ENCODE measurements at places on chromosomes 16 and 17.
A peak's percentile ranks its signal among the peaks of the same experiment; 100 is the strongest.

DNA sequence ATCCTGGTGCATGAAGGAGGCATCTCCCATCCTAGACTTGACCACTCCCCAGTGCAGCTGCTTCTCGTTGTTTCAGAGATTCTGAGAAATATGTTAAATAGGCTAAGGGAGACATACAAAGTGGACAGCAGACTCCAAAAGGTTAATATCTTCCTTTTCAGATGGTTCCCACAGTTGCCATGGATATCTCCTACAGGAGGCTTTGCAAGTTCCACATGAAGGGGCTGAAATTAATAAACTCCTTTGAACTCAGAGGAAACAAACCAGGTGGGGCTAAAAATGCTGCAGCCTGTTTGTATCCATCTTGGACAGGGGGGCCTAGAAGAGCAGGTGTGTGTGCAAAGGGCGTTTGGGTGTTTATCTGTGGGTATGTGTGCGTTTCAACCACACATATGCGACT, 257.4 kb upstream of the XYLT1 start:
- DNase-seq, result no peak

GRCh38 chr16:75340741-75341491, 89.5 kb upstream of the BCAR1 start:
- DNase-seq, result peak; percentile 72

DNA sequence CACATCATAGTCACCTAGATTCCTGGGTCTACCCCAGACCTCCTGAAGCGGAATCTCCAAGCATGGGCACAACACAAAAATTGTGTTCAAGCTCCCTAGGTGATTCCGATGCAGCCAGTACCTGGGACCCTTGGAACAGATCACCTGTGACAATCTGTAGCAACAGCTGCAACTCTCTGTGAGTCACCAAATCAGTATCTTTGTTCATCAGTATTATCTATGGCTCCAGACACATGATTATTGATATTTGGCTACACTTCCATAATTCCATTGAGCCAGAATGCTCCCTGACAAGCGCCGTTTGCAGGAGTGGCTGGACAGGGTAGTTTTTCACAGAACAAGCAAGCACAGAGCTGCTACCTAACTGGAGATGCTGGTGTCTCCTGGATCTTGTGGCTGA, 16.2 kb downstream of the SLC6A4 start:
- no peak for DNase-seq

GRCh38 chr16:4745274-4745569, 10.9 kb downstream of the DNAAF8 start:
- no peak for DNase-seq

GRCh38 chr16:70395345-70395901, 43.5 kb downstream of the ST3GAL2 start:
- DNase-seq, result peak; percentile 16

- DNase-seq, result no peak
These were observed 65.8 kb downstream of the RMI2 start for GRCh38 chr16:11411059-11411550.

DNA sequence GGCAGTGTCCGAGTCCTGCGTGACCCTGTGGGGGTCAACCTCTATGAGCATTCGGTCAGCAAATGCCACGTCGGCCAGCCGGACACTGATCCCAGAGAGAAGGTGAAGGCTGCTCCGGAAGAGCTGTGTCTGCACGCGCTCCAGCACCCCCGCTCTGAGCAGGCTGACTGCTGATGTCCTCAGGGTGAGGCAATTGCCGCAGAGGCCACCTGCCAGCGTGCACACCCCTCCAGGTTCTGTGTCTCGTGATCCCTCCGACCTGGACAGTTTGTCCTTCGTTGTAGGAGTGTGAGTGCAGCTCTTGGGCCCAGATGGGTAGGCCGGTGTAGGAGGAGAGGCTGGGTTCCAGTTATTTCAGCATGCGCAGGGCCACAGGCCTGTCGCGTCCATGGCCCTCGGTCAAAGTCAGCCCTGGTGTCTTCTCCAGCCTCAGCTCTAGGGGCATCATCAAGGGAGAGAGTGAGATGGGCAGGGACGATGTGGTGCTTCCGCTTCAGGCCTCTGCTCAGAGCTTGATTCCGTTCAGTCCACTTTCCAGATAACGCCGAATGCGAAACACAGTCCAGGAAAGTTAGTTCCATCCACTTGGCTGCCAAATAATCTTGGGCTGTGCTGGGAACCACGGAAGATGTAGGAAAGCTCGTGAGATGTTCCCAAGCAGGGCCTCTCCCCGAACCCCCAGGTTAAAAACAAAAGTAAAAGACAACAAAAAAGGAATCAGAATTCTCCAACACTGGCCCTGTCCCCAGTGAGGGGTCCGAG, 15.1 kb upstream of the NCBP3 start:
- DNase-seq, result no peak

DNA sequence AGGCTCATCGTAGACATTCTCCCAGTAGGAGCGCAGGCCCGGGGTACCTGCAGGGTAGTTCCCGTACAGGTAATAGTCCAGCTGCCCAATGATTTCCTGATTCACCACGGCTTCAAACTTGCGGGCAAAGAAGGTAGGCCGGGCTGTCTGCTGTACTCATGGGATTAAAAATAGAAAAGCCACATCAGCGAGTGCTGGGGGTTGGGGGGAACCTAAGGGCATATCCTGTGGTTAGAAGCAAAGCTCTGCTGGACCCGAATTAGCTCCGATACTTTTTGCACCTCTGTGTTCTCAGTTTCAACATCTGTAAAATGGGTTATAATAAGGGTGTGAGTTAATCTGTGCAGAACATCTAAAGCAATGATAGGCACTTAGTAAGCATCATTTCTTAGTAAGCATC, 336.2 kb downstream of the XYLT1 start:
- no peak for DNase-seq

GRCh38 chr17:30228011-30228410, 7.5 kb downstream of the SLC6A4 start:
- DNase-seq, result no peak

DNA sequence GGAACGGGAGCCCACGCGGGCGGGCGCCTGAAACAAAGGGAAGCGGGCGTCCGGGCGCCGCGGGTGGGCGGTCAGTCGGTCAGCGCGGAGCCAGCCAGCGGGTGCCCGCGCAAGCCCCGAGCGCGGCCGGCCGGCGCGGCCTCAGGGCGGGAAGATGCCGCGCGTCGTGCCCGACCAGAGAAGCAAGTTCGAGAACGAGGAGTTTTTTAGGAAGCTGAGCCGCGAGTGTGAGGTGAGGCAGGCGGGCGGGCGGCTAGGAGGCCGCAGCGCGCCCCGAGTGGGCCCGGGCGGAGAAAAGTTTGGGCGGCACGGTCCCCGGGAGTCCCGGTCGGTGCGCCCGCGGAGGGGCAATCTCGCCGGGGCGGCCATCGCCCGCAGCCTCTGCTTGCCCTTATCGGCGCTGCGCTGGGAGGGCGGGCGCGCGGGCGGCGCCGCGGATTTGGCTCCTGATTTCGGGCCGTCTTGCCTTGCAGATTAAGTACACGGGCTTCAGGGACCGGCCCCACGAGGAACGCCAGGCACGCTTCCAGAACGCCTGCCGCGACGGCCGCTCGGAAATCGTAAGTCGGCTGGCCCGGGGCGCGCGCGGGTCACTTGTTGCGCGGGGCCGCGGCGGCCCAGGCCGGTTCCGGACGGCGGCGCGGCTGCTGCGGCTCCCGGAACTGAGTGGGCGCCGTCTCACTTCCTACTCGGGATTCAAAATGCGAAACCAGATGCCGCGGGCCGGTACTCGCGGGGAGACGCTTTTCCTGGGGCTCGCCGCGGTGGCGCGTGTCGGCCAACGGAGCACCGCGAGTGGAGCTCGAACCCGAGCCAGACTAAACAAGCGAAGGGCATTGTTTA, 526 bp downstream of the CBFB start:
- peak; percentile 41 for DNase-seq

DNA sequence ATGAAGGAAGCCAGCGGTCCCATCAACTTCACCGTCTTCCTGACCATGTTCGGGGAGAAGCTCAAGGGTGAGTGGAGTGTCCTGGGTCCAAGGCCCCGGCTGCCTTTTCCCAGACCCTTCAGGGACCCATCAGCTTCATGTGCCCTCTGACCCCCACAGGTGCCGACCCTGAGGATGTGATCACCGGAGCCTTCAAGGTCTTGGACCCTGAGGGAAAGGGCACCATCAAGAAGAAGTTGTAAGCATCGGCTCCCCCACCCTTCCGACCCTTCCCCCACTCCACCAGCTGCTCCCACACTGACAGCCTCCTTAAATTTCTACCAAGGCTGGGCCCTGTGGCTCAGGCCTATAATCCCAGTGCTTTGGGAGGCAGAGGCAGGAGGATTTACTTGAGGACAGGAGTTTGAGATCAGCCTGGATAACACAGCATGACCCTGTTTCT, 1.9 kb downstream of the MYL11 start:
- DNase-seq, result no peak

DNA sequence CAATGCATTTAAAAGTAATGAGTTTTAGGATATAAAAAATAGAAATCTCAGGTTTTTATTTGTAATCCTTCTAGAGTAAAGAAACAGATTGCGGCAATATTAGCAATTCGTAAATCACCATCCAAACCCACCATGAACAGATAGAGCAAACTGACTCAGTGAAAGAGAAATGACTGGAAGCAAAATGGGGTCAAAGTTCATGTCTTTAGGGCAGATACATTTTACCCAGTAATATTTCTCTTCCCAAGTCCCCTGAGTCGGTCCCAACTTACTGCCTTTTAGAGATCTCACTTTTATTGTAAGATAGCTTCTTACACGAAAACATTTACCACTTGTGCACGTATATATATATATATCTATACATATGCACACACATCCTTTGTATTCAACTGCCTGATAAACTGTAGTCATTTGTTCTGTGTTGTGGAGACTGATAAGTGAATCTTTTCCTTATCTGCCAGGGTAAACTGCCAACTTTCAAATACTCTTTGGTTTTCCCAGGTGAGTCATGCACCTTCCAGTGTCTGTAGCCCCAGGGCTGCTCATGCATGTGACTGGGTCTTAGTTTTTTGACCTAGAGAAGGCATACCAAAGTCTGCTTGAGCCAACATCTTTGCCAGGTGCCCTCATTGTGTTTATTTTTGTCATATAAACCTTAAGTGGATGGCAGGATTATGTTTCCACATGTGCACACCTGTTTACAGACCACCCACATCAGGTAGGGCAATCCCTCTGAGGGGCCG, 7.8 kb upstream of the IRF8 start:
- DNase-seq, result peak; percentile 3

DNA sequence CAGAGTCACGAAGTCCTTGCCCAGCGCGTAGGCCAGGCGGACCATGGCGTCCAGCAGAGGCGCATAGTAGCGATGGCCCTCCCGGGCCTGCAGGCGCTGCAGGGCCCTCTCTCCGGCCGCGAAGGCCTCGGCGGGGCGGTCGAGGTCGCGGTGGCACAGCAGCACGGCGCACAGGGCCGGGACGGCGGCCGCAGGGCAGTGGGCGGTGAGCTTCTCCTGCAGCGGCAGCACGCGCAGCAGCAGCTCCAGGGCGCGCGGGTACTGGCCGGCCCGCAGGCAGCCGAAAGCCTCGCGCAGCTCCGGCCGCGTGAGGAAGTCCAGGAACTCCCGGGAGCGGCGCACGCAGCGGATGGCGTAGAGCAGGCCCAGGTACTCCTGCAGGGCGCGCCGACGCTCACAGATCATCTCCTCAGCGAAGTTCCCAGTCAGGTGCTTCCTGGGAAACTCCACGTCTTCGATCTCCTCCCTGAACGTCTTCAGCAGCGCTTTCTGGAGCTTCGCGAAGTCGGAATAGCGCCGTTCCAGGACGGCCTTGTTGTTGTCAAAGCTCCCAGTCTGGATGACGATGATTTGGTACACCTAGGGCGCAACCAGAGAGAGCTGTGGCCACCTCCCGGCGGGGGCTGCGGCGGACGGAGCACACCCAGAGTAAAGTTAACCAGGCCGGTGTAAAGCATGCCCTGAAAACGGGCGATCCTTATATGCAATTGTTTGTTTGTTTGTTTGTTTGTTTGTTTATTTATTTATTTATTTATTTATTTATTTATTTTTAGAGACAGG, 7.4 kb downstream of the SNX20 start:
- DNase-seq, result no peak

GRCh38 chr17:74680213-74680612, 32.5 kb downstream of the CD300LF start:
- no peak for DNase-seq

- no peak for DNase-seq
These were observed 27.8 kb downstream of the ADAM11 start for GRCh38 chr17:44786551-44787081.

- DNase-seq, result no peak
These were observed 81.1 kb upstream of the LHX1 start for GRCh38 chr17:36856222-36856621.

Data from HFFc6 (cell line).